ENCODE measurements at places on chromosomes 7 and 10. TPM values are rescaled to one million over a fixed set of nuclear protein-coding genes. Genes with fewer than 3 reads are reported as not detected.

SAMD9 gene
- 7.5 TPM for total RNA-seq

C10orf105 gene
- not detected for total RNA-seq

TEX36 gene
- not detected for total RNA-seq

MMP21 gene
- not detected for total RNA-seq

OR2A14 gene
- total RNA-seq: not detected

SPAG6 gene
- not detected for total RNA-seq

SCIN gene
- total RNA-seq: 0.49 TPM

PLA2G12B gene
- total RNA-seq: not detected

REPIN1 gene
- 56.3 TPM for total RNA-seq

PYROXD2 gene
- total RNA-seq: 4.4 TPM

ANKRD22 gene
- total RNA-seq: not detected

OPN4 gene
- total RNA-seq: not detected

ABCB1 gene
- 5.3 TPM for total RNA-seq

PSMA2 gene
- 78.7 TPM for total RNA-seq

NACAD gene
- 8.9 TPM for total RNA-seq

CALML5 gene
- total RNA-seq: not detected

PPP1R3A gene
- not detected for total RNA-seq

VTI1A gene
- total RNA-seq: 36.8 TPM

FOXI2 gene
- total RNA-seq: not detected

ADAM8 gene
- 0.66 TPM for total RNA-seq

LEP gene
- 0.16 TPM for total RNA-seq

SPACDR gene
- 0.95 TPM for total RNA-seq

GARIN1A gene
- 3.0 TPM for total RNA-seq

AKAP9 gene
- 78.7 TPM for total RNA-seq

AKR1C2 gene
- 3.5 TPM for total RNA-seq

HKDC1 gene
- not detected for total RNA-seq

SPDYE2 gene
- not detected for total RNA-seq

ZCWPW1 gene
- total RNA-seq: 4.6 TPM

HOXA2 gene
- total RNA-seq: 3.0 TPM

HOGA1 gene
- total RNA-seq: not detected

FZD8 gene
- total RNA-seq: 15.8 TPM

AGBL3 gene
- 0.95 TPM for total RNA-seq

CTAGE8 gene
- not detected for total RNA-seq

FANK1 gene
- total RNA-seq: not detected

AASS gene
- total RNA-seq: 29.3 TPM

GHRHR gene
- total RNA-seq: not detected

STRIP2 gene
- total RNA-seq: 4.4 TPM

INPP5A gene
- total RNA-seq: 132 TPM

HNRNPA2B1 gene
- total RNA-seq: 168 TPM

OR2A1 gene
- total RNA-seq: not detected

TMEM254 gene
- total RNA-seq: 18.0 TPM

AKR1C1 gene
- 14.6 TPM for total RNA-seq

CLRN3 gene
- not detected for total RNA-seq

IGF2BP3 gene
- total RNA-seq: 1.1 TPM

STK17A gene
- 11.5 TPM for total RNA-seq

LRRC17 gene
- 2.1 TPM for total RNA-seq

AKR1C3 gene
- 30.5 TPM for total RNA-seq

EPO gene
- not detected for total RNA-seq

ETV1 gene
- total RNA-seq: 11.4 TPM

MASTL gene
- total RNA-seq: 4.9 TPM

FAM25G gene
- total RNA-seq: not detected

Measured in sigmoid colon (tissue), 7 donors.